ENCODE measurements at places on chromosomes 11 and 22.

DNA sequence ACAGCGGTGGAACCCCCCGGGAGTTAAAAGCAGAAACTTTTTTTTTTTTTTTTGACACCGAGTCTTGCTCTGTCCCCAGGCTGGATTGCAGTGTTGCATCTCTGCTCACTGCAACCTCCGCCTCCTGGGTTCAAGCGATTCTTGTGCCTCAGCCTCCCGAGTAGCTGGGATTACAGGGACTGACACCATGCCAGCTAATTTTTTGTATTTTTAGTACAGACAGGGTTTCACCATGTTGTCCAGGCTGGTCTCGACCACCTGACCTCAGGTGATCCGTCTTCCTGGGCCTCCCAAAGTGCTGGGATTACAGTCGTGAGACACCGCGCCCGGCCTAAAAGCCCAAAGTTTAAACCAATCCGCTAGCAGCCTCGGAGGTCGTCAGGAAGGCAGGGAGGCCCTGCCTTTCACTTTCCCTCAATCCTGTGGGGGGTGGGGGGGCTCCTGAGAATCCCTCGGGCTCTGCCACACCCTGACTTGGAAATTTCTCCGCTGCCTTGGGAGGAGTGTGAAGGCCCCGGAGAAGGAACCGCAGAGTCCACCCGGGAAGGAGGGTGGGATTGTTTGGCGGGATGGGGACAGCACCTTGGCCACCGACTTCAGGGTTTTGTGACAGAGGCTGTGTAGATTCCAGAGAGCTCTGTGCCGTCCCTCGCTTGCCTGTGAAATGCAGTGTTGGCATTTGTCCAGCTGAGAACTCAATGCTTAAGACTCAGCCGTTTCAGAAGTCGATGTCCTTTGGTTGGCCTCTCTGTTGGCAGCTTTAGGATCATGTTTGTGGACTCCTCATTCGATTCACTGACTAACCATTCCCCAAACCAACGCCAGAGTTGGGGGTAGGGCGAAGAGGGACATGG, 1.0 kb downstream of the ARHGAP8 start:
- DNase-seq, result no peak

- DNase-seq, result no peak
Measured at GRCh38 chr11:128694618-128695481, 978 bp downstream of the FLI1 start.

- DNase-seq, result no peak
Measured at GRCh38 chr22:48423481-48423911, 1404.2 kb downstream of the BRD1 start.

DNA sequence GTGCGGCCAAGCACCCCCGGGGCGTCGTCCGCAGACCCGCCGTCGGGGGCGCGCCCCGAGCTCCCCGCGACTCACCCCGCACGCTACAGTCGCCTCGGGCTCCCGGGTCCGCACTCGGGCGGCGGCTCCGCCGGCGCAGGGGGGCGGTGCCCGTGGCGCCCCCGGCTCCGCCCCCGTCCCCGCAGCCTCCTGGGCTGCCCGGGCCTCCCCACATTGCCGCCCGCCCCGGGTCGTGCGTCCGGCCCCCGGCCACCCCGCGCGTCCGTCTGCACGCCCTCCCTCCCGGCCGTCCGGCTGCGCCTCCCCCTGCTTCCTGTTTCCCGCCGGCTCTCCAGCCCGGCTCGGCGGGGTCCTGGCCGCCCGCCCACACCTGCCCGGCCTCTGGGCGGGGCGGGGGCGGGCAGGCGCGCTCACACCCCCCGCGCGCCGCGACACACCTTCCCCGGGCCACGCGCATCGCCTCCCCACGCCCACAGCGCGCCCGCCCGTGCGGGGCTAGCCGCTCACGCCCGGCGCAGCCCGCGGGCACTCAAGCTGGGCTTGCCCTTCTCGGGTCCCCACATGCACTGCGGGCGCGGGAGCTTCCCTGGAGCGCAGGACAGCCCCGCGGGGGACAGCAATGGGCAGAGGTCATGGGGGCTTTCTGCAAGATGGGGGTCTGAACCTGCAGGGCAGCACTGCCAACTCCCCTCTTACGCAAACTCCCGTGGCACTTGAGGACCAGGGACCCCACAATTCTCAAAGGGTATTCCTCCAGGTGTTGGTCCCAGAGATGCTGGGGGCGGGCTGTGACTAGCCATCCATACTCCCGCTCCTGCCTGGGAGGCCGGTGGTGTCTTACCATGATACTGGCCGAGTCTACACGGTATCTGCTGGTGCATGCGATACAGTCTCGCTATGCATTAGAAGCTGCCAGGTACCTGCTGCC, at the start of gene CARD10:
Gene CARD10 (minus strand): TSS at position 148 of the 928 bp plus-strand sequence. CDS start 215 bp downstream, outside the sequence.
- no peak for DNase-seq

GRCh38 chr22:25656724-25657123, 85.3 kb upstream of the MYO18B start:
- no peak for DNase-seq

- no peak for DNase-seq
Measured at GRCh38 chr22:19998991-19999820, 17.4 kb downstream of the ARVCF start.

DNA sequence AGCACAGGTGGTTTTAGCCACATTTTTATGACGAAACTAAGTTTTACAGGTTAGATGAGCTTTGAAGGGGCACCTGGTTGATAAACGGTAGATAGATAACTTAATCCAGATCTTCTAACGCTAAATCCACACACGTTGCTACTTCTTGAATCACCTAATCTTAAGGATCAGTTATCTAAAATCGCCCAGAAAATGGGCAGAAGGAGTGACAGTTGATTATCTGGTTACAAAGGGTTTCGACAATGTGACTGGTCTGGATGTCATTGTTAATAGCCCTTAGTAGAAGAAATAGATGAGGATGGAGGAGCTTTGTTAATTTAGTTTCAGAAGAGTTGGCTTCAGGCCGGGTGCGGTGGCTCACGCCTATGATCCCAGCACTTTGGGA, 43.7 kb downstream of the SCGB1A1 start:
- no peak for DNase-seq

GRCh38 chr11:122156940-122157382, 40.9 kb upstream of the BLID start:
- DNase-seq, result no peak

- DNase-seq, result no peak
Measured at GRCh38 chr11:96324912-96325311, 18.1 kb downstream of the MAML2 start.

GRCh38 chr22:49359076-49359475, 468.6 kb downstream of the BRD1 start:
- DNase-seq, result no peak

GRCh38 chr11:132844956-132845696, 687.2 kb downstream of the OPCML start:
- DNase-seq, result no peak

GRCh38 chr11:116515664-116516184, 257.1 kb downstream of the BUD13 start:
- DNase-seq, result no peak

GRCh38 chr11:121214861-121215260, 77.7 kb upstream of the SC5D start:
- no peak for DNase-seq

DNA sequence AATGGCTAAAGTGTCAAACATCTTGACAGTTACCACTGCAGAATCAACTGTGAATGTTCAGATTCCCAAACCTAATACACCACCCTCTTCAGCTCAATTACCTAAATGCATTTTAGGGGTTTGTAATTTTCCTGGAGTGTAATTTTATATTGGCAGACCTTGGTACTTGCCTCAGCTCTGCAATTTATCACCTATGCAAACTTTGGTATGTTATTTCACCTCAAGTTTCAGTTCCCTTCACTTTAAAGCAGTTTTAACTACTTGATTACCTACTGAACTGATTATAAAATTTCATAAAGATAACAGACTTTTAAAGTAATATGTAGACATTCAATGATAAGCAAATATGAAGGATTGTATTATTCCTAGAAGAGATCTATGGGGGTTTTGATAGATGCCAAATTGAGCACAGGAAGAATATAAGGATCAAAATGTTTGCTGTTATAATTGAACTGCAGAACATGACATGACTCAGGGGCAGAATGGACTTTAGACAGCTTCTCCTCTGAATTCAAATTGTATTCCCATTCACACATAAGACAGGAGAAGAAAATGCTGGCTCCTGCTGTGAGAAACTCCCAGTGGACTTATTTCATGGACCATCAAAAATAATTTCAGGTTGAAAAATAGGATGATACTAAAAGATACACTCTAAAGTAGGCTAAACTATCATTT, 491.5 kb upstream of the LUZP2 start:
- no peak for DNase-seq

DNA sequence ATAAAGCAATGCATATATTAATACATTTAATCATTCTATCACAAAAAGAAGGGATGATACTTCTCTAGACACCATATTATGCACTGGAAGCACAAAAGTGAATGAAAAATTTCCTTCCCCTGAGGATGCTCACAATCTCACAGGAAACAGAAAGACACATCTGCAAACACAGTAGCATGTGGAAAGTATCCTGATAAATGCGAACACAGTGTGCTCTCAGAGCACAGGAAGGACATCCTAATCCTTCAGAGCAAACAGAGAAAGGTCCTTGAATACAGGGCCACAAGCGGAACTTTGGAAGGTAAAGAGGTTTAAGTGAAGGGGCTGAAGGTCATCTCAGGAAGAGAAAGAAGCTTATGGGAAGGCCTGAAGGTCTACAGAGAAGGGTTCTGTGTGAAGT, 524.6 kb upstream of the LRRC4C start:
- no peak for DNase-seq

DNA sequence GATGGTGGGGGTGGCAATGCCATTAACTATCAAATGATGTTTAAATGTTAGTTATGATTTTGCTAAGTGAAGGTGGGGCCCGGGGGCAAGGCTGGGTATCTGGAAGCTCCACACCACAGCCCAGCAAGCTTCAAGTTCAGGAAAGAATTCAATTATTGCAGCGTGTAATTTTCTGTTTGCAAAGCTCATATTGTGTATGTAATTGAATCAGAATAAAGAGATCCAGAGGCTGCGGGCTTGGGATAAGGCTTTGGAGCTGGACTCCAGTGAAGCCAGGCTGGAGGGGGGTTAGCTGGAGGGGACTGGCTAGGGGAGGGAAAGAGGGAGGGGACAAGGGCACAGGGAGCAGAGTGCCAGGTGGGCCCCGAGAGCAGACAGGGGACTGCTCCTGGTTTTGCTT, 557.1 kb upstream of the CADM1 start:
- no peak for DNase-seq

DNA sequence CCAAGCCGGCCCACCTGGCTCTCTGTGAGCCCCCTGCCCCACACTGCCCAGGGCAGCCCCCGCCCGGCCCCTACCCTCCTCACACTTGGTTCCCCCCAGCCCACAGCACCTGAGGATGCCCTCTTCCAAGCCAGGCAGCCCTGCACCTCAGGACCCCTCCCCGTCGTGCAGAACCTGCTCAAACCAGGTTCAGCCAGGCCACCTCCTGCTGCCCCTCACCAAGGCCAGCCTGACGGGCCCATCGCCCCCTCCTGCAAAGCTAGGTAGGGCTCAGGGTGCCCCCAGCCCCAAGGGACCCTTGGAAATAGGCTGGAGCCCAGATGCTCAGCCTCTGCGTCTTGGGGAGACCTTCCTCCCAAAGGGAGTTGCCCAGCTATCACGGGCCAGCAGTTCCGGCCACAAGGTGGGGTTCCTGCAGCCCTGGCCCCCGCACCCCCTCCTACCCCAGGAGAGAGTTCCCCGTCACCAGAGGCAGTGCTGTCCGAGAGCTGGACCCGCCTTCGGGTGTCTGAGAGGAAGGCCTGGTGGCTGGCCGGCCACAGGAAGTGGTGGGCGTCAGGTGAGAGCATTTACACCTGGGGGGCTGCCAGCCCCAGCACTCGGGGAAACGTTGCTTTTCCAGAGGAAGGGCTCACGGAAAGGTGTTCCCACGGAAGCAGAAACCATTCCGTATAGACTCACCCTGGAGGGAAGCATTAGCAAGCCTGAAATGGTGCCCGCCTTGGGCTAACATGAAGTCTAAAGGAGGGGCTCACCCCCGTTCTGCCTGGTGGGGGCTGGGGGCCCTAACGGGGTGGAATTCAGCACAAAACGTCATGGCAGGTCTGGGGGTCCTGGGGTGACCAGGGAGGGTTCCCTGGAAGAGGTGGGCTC, 3.2 kb upstream of the SYT8 start:
- DNase-seq, result no peak

- DNase-seq, result no peak
Measured at GRCh38 chr11:113789675-113790320, 10.2 kb downstream of the CLDN25 start.

DNA sequence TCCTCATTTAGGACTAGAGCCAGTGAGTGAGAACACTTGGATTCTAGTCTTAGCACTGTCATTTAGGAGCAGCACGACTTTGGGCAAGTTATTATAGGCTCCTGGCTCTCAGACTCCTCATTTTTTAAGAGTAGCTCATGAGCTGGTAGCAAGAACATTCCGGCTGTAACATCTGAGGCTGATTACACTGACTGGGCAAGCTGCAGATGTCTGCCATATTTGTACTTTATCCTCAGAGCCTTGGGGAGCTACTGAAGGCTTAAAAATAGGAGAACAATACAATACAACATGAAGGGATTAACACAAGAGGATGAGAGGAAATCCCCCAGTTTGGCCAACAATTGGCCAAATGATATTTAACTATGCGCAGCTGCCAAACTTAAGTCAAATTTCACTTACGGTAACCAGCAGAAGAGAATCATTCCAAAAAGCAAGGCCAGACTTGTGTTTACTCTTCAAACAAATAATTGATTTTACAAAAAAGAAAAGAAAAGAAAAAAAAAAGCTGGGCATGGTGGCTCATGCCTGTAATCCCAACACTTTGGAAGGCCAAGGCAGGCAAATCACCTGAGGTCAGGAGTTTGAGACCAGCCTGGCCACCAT, 113.1 kb upstream of the ARHGAP42 start:
- no peak for DNase-seq

DNA sequence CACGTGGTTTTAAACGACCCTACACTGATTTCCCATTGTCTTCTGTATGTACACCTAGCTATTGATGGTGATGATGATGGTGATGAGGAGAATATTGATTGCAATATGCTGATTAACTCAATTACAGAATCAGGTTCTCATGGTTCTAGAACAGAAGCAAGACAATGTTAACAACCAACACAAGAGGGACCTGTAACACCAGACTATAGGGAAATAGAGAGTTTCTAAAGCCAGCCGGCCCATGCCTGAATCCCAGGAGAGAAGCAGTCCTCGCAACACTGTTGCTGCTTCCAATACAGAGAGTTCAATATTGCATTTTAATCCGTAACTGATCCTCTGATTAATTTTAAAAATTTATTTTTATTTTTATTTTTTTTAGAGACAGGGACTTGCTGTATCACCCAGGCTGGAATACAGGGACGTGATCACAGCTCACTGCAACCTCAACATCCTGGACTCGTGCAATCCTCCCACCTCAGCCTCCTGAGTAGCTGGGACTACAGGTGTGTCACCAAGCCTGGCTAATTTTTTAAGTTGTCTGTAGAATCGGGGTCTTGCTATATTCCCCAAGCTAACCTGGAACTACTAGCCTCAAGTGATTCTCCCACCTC, 22.2 kb upstream of the UBASH3B start:
- DNase-seq, result no peak

All from activated CD4-positive, CD25-positive, alpha-beta regulatory T cell (primary cell).